ENCODE measurements at places on chromosomes 6 and 20. TPM values are rescaled to one million over a fixed set of nuclear protein-coding genes. Genes with fewer than 3 reads are reported as not detected.

Gene GSTA3
- total RNA-seq: not detected

Gene PRIM2
- total RNA-seq: 34.9 TPM

Gene NHSL1
- 1.2 TPM for total RNA-seq

Gene SIRPA
- not detected for total RNA-seq

Gene RAB22A
- 19.9 TPM for total RNA-seq

Gene TRIM15
- total RNA-seq: 0.76 TPM

Gene IFT52
- 14.9 TPM for total RNA-seq

Gene NKX2-4
- total RNA-seq: not detected

Gene HLA-DQB1
- 27.5 TPM for total RNA-seq

Gene MEI4
- total RNA-seq: not detected
